ENCODE measurements at places on chromosomes 2 and 18. TPM values are rescaled to one million over a fixed set of nuclear protein-coding genes. Genes with fewer than 3 reads are reported as not detected.
A peak's percentile ranks its signal among the peaks of the same experiment; 100 is the strongest.

- H3K4me3 ChIP-seq = no peak overlapping the region
- DNase-seq = no peak
- no peaks in the 10 kb centered on the region for H3K4me1 ChIP-seq
- H3K27me3 ChIP-seq = no peaks in the 10 kb centered on the region
- H3K36me3 ChIP-seq = no peaks in the 10 kb centered on the region
Measured at GRCh38 chr2:56380861-56381260, 197.1 kb downstream of the CCDC85A start.

DNA sequence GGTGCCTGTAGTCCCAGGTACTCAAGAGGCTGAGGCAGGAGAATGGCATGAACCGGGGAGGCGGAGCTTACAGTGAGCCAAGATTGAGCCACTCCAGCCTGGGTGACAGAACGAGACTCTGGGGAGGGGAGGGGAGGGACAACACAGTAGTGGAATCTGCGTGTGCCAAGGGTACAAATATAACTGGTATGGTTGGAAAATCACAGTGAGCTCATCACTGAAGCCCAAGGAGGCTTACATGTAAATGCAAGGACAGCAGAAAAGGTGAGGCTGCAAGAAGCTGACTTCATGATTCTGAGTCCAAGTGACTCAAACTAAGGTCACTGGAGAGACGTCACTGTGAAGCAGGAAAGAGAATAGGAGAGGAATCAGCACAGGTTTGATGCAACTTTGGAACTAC, 9.2 kb downstream of the SEPTIN10 start:
- H3K27me3 ChIP-seq = peaks cover 5% of the 10 kb centered on the region
- H3K36me3 ChIP-seq = no peaks in the 10 kb centered on the region
- no peak overlapping the region for H3K4me3 ChIP-seq
- H3K27ac ChIP-seq = no peak overlapping the region

The ERFE gene
- total RNA-seq = 0.17 TPM

- H3K4me3 ChIP-seq = no peak overlapping the region
- DNase-seq = peak; percentile 50
- no peaks in the 10 kb centered on the region for H3K27me3 ChIP-seq
- H3K36me3 ChIP-seq = peaks cover 3% of the 10 kb centered on the region
Measured at GRCh38 chr2:37656512-37657423, 14.7 kb downstream of the CDC42EP3 start.

The TLK1 gene
- total RNA-seq = 186 TPM

DNA sequence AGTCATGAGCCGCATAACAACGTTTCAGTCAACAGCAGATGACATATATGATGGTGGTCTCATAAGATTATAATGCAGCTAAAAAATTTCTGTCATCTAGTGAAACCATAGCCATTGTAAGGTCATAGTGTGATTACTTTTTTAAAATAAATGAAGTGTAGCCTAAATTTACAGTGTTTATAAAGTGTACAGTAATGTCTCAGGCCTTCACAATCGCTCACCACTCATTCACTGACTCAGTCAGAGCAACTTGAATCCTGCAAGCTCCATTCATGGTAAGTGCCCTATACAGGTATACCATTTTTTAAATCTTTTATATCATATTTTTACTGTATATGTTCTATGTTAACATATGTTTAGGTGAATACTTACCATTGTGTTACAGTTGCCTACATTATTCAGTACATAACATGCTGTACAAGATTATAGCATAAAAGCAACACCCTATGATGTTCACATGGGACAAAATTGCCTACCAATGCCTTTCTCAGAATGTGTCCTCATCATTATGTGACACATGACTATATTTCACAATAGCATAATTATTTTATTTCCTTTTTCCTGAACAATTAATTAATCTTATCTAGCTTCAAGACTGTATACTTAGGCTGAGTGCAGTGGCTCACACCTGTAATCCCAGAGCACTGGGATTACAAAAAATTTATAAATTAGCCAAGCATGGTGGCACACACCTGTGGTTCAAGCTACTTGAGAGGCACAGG, 1115.9 kb upstream of the ZEB2 start:
- DNase-seq = no peak
- H3K27me3 ChIP-seq = no peaks in the 10 kb centered on the region
- H3K27ac ChIP-seq = no peak overlapping the region
- H3K4me3 ChIP-seq = no peak overlapping the region
- H3K4me1 ChIP-seq = peaks cover 3% of the 10 kb centered on the region

DNA sequence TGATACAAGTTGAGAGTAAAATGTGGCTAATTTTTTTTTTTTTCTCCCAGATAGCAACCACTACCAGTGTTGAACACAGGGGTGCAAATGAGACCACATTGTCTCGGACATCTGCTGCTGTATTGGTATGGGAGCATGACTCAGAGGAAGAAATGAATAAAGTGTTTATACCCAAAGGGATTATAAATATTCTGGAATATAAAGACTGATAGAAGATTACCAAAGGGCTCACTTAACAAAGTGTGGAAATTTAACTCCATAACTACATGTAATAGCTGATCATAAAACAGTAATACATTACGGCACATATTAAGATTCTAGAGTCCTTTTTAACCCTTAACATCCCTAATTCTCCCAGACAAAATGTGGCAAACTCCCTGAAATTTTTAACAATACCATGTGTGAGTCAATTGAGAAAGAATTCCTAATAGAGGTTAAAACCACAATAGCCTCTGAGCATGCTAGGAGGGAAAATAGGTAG, 1023.0 kb upstream of the ACVR2A start:
- H3K4me1 ChIP-seq = no peaks in the 10 kb centered on the region
- no peak overlapping the region for H3K4me3 ChIP-seq
- DNase-seq = no peak
- no peaks in the 10 kb centered on the region for H3K36me3 ChIP-seq

- H3K4me1 ChIP-seq = no peaks in the 10 kb centered on the region
- H3K27ac ChIP-seq = no peak overlapping the region
- H3K27me3 ChIP-seq = no peaks in the 10 kb centered on the region
- H3K36me3 ChIP-seq = no peaks in the 10 kb centered on the region
- DNase-seq = no peak
Measured at GRCh38 chr18:5142131-5142530, 54.9 kb downstream of the AKAIN1 start.

DNA sequence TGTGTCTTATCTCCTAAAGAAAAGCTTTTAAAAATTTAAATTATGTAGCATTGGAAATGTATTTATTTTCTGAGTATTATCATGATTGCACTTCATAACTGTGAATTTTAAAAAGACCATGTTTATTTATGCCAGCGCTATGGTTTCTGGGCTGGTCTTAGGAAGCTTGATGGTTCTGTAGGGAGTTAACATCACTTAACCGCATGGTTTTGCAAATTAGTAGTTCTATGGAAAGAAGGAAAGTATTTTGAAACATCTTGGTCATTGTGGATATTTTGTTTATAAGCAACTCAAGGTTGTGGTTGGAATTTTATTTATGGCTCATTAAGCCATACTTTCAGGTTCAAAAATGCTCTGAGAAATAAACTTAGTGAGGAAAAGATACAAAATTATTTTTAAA, 549.4 kb downstream of the STK39 start:
- H3K36me3 ChIP-seq = no peaks in the 10 kb centered on the region
- no peak overlapping the region for H3K4me3 ChIP-seq

- H3K27me3 ChIP-seq = no peaks in the 10 kb centered on the region
- H3K4me1 ChIP-seq = no peaks in the 10 kb centered on the region
- no peak overlapping the region for H3K4me3 ChIP-seq
- H3K36me3 ChIP-seq = no peaks in the 10 kb centered on the region
Measured at GRCh38 chr2:10285556-10286198, 17.0 kb upstream of the HPCAL1 start.

The MSTN gene
- total RNA-seq = not detected

The SPATA3 gene
- not detected for total RNA-seq

DNA sequence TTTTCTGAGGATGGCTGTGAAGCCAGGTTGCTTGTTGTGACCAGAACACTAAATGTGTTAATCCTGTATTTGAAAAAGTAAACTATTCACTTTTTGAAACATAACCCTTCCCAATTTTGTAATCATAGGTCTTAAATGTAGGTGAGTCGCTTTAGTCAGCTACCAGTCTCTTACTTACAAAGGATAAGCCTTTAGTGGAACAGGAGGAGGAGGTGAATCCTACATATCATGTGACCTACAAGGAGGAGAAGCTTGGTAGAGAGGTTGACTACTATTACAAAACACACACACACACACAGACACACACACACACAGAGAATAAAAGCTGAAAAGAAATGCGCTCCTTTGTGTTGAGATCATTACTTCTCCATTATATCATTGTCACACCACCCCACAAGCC, 59.9 kb upstream of the SPAG16 start:
- no peak for DNase-seq
- H3K27me3 ChIP-seq = no peaks in the 10 kb centered on the region
- peaks cover 35% of the 10 kb centered on the region for H3K4me1 ChIP-seq
- H3K36me3 ChIP-seq = no peaks in the 10 kb centered on the region
- no peak overlapping the region for H3K27ac ChIP-seq
- no peak overlapping the region for H3K4me3 ChIP-seq

DNA sequence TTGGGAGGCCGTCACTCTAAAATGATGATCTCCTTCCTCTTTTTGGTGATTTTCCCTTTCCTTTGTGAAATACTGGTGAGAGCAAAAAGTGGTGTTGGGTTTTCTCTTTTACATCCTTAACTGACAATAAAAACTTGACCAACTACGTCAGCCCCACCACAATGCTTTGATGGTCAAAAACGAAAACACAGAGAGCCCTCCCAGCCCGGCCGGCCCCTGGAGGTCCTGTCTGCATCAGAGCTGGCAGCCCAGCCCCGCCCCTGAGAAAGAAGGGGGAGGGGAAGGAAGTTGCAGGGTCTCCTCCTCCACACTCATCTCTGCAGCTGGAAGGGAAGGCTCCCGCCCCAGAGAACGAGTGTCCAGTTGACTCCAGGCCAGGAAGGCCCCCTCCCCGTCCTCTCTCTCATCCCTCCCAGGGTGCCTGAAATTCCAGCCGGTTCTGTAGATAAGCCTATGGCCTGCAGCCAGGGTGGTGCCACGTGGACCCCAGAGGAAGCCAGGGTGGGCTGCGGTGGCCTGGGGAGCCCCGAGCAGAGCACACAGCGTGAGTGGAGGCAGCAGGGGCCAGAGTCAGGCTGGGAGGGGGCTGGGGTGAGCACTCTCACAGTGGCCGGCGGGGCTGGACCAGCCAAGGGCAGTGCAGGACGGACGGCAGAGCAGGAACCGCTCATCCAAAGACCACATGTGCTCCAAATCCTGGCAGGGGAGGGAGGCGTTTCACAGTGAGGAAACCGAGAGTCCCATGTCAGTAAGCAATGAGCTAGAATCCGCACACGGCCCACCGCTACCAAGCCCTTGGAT, 19.8 kb downstream of the BIN1 start:
- H3K36me3 ChIP-seq = no peaks in the 10 kb centered on the region
- H3K4me1 ChIP-seq = peaks cover 53% of the 10 kb centered on the region
- H3K27me3 ChIP-seq = no peaks in the 10 kb centered on the region

GRCh38 chr2:121044412-121044811, 240.6 kb downstream of the TFCP2L1 start:
- H3K36me3 ChIP-seq = no peaks in the 10 kb centered on the region
- no peak overlapping the region for H3K27ac ChIP-seq
- H3K27me3 ChIP-seq = no peaks in the 10 kb centered on the region
- no peaks in the 10 kb centered on the region for H3K4me1 ChIP-seq
- DNase-seq = no peak
- no peak overlapping the region for H3K4me3 ChIP-seq

DNA sequence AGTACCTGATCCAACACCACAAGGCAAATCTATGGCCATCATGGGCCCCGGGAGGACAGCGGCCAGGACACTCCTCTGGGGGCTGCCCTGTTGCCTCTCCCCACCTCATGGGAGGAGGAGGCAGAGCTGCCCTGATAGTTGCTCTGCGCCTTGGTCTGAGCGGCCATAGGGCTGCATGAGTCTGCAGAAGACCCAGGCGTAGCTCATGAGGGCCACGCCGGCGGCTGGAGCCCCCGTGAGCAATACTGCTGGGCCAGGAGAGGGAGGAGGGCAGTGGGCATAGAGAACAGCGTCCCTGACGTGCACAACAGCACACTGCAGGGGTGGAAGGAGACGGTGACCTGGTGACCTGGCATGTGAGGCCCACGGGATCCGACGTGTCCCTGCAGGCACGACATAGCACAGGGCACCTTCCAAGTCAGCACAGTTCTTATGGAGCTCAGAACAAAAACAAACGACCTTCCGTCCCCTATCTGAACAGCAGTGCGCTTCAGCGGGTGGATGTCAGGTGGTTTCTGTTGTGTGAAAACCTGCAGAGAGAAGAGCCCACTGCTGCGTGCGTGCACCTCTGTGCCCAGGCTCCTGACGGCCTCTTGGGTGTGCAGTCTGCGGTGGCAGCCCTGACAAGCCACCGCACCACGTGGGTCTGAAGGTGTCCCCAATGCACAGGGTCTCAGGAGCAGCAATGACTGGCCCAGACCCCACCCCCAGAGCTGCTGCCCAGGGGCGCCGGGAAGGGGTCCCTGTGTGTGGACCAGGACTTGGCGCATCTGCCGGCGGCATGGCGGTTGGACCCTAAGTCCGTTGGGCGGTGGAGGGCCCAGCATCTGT, 13.0 kb downstream of the STK25 start:
- H3K4me3 ChIP-seq = no peak overlapping the region
- no peaks in the 10 kb centered on the region for H3K36me3 ChIP-seq
- H3K27ac ChIP-seq = no peak overlapping the region
- no peaks in the 10 kb centered on the region for H3K27me3 ChIP-seq
- H3K4me1 ChIP-seq = no peaks in the 10 kb centered on the region

DNA sequence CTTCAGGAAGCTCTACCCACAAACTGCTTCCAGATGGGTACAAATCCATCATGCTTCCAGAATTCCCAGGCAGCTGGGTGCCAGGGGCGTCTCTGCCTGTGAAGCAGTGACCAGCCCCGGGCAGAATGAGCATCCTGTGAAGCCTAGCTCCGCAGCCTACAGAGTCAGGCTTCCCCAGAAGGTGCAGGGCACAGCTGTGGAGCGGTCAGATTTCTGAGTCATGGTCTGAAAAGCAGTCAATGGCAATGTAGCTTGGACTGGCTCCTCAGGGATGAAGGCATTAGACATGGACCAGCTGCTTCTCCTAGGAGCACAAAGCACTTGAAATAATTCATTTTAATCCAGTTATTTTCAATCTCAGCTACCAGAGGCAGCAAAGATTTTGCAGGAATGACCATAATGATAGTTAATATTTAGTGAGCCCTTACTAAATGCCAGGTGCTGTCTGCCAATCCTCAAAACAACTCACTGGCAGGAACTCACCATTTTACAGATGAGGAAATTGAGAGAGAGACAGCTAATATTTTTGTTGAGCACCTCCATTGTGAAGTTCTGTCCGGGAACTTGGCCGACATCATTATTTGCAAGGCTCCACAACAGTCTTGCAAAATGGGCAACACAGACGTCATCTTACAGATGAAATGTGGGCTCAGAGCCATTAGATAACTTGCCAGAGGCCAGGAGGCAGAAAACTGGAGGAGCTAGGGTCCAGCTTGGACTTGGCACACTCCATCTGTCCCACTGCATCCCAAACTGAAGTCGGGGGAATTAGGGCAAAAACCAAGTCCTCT, 31.7 kb downstream of the ACMSD start:
- DNase-seq = no peak
- no peak overlapping the region for H3K4me3 ChIP-seq
- peaks cover 6% of the 10 kb centered on the region for H3K36me3 ChIP-seq

The UGT1A8 gene
- total RNA-seq = not detected

DNA sequence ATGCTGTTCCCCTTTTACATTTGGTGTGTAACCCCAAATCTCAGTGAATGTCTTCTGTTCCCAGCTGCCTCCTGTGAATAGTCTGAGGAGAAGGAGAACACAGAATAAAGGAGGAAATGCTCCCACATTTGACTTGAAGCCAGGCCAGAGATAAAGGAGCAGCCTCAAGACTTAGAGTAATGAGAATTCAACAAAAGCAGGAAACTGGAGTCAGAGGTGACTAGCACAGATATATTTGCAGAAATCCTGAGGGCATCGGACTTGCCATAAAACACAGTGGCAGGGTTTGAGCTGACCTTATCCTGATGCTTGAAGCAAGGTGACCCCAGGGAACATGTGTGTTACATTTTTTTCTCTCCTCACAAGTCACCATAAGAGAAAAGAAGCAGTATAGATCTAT, 291.4 kb upstream of the RND3 start:
- H3K4me3 ChIP-seq = no peak overlapping the region
- no peaks in the 10 kb centered on the region for H3K27me3 ChIP-seq
- no peak overlapping the region for H3K27ac ChIP-seq
- H3K4me1 ChIP-seq = no peaks in the 10 kb centered on the region

Data from B cell (primary cell).